Stimulated activated CD8-positive, alpha-beta memory T cell treated with anti-CD3 and anti-CD28 coated beads, Interleukin-15, amount 100 ng/mL, for 4 hours (primary cell): ENCODE measurements at places on chromosomes 16 and 17.

DNA sequence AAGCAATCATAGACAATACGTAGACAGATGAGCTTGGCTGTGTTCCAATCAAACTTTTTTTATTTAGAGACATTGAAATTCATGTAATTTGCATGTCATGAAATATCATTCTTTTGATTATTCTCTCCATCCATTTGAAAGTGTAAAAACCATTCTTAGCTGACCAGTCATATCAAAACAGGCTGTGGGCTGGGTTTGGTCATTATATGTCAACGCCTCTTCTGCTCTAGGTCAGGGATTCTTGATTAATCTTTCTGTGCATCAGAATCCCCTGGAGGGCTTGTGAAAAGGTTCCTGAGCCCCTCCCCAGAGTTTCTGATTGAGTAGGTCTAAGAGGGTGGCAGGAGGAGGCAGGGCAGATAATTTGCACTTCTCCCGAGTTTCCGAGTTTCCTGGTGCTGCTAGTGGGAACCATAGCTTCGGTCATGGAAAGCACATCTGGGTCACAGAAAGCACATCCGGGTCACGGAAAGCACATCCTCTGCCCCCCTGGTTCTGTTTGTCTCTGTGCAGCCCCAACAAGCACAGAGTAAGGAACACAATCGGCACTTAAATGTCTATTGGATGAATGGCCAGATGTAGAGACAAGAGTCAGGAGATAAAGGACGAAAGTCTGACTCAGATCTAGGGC is 16.4 kb downstream of the PIMREG start:
- DNase-seq, result no peak

- no peak for DNase-seq
Observed at GRCh38 chr17:29061036-29061435, 18.1 kb downstream of the PIPOX start.

GRCh38 chr17:51351080-51351479 is 90.7 kb downstream of the UTP18 start:
- DNase-seq, result no peak

DNA sequence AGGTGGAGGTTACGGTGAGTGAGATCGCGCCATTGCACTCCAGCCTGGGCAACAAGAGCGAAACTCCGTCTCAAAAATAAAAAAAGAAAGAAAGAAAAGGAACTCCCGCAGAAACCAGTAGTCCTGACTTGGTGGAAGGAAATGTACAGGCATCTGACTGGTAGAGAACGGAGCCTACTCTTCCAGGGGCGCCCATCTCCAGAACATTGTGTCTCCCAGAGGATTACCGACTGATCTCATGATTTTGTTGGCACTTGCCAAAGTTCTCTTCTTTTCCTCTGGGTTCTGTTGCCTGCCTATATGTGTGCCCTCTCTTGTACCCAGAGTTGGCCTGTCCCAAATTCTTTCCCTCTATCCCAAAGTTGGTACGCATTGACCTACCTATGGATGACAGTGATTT is 24.2 kb downstream of the DDX19A start:
- no peak for DNase-seq

DNA sequence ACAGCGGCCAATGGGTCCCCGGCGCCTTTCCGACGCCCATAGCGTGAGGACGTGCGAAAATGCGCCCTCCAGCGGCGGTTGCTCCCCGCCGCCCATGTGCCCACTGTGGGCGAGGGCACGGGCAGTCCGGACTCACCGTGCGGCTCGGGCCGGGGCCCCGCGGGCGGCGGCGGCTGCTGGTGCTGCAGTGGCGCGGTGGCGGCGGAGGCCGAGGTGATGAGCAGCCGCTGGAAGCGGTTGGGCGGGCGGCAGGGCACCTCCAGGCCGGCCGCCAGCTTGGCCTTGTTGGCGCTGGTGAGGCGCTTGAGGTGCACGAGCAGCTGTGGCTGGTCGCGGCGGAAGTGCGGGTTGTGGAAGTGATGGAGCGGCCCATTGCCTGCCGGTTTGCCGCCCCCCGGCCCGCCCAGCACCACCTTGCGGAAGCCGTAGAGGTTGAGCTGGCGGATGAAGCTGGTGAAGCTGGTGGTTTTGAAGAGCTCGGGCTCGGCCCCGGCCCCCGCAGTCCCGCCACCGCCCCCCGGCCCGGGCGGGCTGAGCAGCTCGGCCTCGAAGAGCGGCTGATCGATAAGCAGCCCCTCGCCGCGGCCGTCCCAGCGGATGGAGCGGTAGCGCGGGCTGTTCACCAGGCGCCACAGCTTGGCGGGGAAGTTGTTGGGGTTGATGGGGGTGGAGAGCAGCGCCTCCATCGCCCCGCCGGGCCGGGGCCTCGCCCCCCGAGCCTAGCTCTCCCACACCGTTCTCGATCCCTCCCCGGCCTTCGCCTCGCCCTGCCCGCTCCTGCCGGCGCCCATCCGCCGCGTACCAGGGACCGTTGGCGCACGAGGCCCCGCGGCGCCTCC is at the start of gene HSF5:
HSF5 (minus strand) TSS at position 820 of the 839 bp plus-strand sequence; CDS start at position 686, 134 bp downstream.
- DNase-seq, result peak; percentile 60

DNA sequence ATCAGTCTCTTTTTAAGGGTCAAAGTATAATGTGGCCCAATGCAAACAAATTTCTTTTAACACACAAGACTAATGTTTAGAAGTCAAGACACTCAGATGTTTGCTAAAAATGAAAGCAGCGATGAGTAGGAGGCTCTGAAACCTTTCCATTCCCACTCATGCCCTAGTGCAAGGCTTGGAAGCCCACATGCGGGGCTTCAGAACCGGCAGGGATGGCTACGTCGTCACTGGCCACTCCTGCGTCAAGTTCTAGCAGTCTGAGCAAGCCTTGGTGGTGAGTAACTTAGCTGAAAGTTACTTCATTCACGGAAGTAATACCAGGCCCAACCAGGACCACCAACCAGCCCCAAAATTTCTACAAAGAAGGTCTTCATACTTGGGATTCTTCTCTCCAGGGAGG is 14.8 kb upstream of the TMED6 start:
- no peak for DNase-seq

DNA sequence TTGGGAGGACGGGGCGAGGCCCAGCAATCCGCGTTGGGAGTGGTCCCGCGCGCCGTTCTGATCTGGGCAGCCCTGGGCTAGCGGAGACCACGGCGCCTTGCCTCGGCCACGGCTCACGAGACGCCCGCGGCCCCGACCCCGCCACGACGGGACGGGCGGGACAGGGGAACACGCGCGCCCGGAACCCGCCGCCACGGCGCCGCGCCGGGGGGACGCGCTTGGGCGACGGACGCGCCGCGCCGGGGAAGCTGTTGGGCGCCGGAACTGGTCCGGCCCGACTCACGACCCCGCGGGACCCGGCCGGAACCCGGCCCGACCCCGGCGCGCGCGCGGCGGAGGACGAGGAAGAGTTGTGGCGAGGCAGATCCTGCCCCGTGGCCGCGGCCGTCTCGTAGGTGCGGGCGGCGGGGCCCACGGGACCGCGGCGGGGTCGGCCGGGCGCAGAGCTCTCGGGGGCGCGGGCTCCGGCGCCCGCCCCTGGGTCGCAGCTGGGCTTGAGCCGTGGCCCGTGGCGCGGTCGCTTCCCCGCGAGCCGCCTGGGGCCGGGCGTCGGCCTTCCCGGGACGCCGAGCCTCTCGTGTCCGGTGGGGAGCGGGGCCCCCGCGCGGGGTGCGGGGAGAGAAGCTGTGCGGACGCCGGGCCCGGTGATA is at the start of gene ACSF3:
ACSF3 (plus strand) TSS at position 251 of the 650 bp plus-strand sequence. CDS start 6,830 bp downstream, outside the sequence.
- peak; percentile 53 for DNase-seq

DNA sequence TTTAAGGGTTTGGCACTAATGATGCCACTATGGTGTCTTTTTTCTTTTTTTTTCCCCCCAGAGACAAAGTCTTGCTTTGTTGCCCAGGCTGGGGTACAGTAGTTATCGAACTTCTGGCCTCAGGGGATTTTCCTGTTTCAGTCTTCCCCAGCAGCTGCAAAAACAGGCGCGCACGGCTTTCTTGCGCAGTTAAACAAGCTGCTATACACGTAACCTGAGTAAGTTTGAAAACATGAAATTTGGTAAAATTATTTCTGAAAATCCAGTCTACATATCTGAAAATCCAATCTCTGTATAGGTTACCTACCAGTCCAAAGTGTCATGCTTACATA is 11.8 kb downstream of the TEX14 start:
- no peak for DNase-seq

- no peak for DNase-seq
Observed at GRCh38 chr16:83717814-83718213, 90.0 kb upstream of the HSBP1 start.

DNA sequence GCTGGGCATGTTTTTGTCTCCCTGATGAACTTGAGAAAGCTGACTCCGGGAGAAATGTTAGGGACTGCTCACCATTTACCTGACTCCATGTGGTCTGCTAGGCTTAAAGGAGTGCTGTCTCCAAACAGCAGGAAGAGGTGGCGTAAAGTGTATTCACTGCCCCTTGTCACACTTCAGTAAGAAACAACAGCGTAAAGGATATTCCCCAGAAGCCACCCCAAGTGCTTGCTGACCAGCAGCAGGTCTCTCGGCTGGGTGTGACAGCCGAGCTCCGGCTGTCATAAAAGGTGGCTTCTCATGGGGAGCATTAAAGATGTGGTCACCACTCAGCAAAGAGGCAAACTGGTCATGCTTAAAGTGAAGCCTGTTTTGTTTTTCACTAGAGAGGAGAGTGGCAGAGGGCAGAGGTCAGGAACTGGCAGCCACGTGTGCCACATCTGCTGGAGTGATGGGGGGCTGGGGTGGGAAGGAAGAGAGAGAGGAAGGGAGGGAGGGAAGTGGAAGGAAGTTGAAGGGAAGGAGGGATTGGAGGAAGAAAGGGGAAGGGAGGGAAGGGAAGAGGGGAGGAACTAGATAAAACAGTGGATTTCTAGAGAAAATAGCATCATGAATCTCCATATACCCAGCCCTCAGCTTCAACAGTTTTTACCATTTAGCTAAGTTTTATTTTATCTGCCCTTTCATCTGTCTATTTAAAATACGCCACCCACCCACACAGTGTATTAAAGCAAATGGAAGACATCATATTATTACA is 119.3 kb downstream of the CLEC16A start:
- DNase-seq, result no peak

- DNase-seq, result no peak
Observed at GRCh38 chr16:52896478-52897164, 156.1 kb downstream of the CHD9NB start.

DNA sequence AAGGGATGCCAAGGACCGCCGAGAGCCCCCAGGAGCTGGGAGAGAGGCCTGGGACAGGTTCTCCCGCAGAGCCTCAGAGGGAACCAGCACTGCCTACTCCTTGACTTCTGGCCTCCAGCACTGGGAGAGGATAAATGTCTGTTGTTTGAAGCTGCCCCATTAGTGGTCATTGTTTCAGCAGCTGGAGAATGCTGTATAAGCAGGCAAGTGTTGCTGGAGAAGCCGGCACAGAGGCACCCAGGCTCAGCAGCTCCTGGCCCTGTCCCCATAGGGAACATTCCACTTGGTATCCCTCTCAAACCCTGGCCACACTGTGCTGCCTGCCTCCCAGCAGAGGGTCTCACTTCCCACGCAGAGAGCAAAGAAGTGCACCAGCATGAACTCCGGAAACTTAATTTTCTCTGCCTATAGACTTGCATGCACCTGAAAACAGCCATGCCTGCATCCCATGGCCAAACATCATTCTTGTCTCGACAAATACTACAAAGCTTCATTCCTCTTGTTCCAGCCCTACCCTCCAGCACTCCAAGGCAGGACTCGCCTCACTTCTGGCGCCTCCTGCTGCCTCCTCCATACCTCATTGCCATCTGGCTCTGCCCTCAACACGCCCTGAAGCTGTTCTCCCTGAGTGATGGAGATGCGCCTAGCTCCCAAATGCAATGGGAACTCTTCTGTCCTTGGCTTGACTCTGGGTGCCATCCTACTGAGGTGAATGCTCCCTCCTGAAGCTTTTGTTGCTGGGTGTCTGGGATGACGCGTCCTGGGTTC is 88.1 kb downstream of the DNAH17 start:
- no peak for DNase-seq

DNA sequence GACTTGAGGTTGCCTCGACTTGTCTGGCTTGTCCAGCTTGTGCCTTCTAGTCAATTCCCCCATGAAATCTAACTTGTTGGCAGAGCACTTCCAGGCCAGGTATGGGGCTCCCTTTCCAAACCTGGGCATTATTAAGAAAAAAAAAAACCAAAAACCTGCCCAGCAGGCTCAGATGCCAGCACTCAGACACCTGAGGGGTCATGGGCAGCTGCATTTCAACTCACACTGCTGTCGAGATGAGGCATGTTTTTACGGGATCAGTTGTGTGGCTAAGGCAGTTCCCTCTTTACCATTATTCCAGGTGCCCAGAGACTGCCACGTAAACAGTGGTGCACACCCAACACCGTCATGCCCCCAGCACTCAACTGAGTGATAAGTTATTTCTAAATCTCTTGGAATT is 17.8 kb downstream of the TMEM11 start:
- DNase-seq, result no peak

- DNase-seq, result no peak
Observed at GRCh38 chr16:82703161-82703560, 76.4 kb downstream of the CDH13 start.

GRCh38 chr16:47045023-47045422 is 71.5 kb upstream of the DNAJA2 start:
- no peak for DNase-seq

DNA sequence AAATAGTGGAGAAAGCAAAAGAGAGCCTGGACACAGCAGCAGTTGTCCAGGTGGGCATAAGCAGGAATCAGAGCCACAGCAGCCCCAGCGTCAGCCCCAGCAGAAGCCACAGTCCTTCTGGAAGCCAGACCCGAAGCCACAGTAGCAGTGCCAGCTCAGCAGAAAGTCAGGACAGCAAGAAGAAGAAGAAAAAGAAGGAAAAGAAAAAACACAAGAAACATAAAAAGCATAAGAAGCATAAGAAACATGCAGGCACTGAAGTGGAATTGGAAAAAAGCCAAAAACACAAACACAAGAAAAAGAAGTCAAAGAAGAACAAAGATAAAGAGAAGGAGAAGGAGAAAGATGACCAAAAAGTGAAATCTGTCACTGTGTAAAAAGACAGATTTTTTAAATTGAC is 32.7 kb downstream of the RBBP6 start:
- DNase-seq, result no peak

DNA sequence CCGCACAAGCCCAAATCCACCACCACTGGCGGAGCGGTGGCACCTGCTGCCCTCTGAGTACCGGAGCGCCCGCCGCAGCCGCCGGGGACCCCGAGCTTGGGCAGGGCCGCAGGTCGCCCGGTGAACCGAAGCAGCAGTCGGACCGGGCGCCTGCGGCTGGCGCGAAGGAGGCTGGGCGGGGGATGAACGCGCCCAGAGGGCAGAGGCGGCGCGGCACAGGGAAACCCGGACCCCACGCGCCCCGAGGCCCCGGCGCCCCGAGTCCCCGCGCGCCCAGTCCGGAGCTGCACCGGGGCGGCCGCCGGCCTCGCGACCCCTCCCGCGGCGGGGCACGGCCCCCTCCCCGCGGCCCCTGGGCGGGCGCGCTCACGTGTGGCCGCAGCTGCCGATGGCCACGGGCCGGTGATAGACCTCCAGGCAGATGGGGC is 393 bp downstream of the RNF166 start:
- DNase-seq, result no peak

GRCh38 chr17:46092991-46093390 is 93.9 kb downstream of the STH start:
- DNase-seq, result no peak
